Naive thymus-derived CD4-positive, alpha-beta T cell (primary cell): ENCODE measurements at places on chromosomes 11 and 22. TPM values are rescaled to one million over a fixed set of nuclear protein-coding genes. Genes with fewer than 3 reads are reported as not detected.

The BAIAP2L2 gene
- 3.9 TPM for total RNA-seq

- no peak for DNase-seq
- no peak overlapping the region for H3K4me3 ChIP-seq
- no peaks in the 10 kb centered on the region for H3K36me3 ChIP-seq
- no peak overlapping the region for H3K27ac ChIP-seq
- no peaks in the 10 kb centered on the region for H3K4me1 ChIP-seq
Observed at GRCh38 chr22:44276706-44277356, 35.9 kb downstream of the SHISAL1 start.

The KRTAP5-2 gene
- total RNA-seq, result not detected in 2 replicates

The MAML2 gene
- total RNA-seq, result 15.6 TPM in 2 replicates

The C22orf31 gene
- total RNA-seq, result not detected

DNA sequence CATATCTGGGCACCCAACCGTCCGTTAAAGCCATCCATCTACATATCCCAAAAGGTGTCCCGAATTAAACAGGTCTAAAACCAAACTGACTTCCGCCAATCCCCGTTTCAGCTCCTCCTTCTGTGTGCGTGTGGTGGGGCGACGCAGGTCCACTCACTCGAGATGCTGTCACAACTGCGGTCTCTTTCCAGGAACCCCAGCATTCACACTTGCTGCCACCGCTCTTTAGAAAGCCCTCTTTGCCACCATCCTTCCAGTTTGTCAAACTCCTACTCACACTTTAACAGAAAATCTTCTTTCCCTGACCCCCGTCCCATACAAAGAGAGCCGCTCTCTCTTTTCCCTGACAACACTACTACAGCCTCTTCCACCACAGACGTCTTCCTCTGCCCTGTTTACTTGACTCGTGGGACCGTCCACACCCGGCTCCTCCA is 467 bp downstream of the ESS2 start:
- H3K4me1 ChIP-seq, result no peaks in the 10 kb centered on the region
- DNase-seq, result peak; percentile 8

- H3K4me1 ChIP-seq, result peaks cover 39% of the 10 kb centered on the region
- peaks cover 37% of the 10 kb centered on the region for H3K36me3 ChIP-seq
- peak within 1 kb of the TSS; percentile 88 for H3K27ac ChIP-seq
- DNase-seq, result peak; percentile 90
- no peaks in the 10 kb centered on the region for H3K27me3 ChIP-seq
- H3K4me3 ChIP-seq, result peak within 1 kb of the TSS; percentile 98
Observed at GRCh38 chr11:65857853-65858680, at the start of gene CFL1. Gene CFL1 (minus strand): TSS chr11:65858180. CDS start chr11:65858099, 81 bp downstream.

GRCh38 chr11:118443590-118444218 is 7.4 kb downstream of the KMT2A start:
- no peak overlapping the region for H3K27ac ChIP-seq
- no peaks in the 10 kb centered on the region for H3K27me3 ChIP-seq
- no peaks in the 10 kb centered on the region for H3K36me3 ChIP-seq
- peaks cover 77% of the 10 kb centered on the region for H3K4me1 ChIP-seq

DNA sequence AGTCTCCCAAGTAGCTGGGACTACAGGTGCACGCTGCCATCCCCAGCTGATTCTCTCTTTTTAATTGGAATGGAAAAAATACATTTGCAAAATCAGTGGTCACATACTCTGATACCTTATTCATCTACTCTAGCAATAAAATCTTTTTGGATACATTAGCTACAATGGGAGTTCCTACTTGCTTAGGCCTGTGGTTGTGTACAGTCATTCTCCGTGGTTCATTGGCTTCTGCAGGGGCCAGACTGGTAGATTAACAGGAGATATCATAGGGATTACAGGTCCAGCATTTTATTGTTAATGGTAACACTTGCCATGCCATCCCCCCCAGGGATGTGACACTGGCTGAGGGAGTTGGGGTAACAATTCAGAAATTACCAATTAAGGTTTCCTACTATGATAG is 140.0 kb downstream of the ADAMTS15 start:
- no peak for DNase-seq
- H3K27me3 ChIP-seq, result no peaks in the 10 kb centered on the region
- no peaks in the 10 kb centered on the region for H3K4me1 ChIP-seq
- H3K27ac ChIP-seq, result no peak overlapping the region

The ACAD8 gene
- 18.5 TPM for total RNA-seq

- no peaks in the 10 kb centered on the region for H3K36me3 ChIP-seq
- H3K27me3 ChIP-seq, result no peaks in the 10 kb centered on the region
- no peak overlapping the region for H3K4me3 ChIP-seq
- no peak overlapping the region for H3K27ac ChIP-seq
- no peak for DNase-seq
- no peaks in the 10 kb centered on the region for H3K4me1 ChIP-seq
Observed at GRCh38 chr11:116513894-116514293, 258.9 kb downstream of the BUD13 start.

DNA sequence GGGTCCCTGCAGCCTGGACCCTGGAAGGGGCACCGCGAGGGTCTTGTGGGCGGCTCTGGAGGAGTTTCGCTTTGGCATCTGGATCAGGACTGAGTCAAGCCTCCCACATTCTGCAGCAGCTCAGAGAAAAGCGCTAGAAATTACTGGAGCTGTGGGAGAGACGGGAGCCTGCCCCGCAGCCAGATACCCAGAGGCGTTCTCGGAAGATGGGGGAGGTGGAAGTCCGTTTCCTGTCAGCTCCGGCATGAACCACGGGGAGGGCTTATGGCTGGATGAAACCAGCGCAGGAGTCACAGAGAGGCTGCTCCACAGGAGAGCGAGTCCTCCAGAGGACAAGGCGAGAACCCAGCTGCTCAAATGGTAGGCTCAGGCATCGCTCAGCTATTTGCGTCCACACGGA is 379.3 kb downstream of the OPCML start:
- no peaks in the 10 kb centered on the region for H3K36me3 ChIP-seq
- no peak overlapping the region for H3K27ac ChIP-seq
- H3K27me3 ChIP-seq, result no peaks in the 10 kb centered on the region
- H3K4me1 ChIP-seq, result no peaks in the 10 kb centered on the region

The PRR33 gene
- total RNA-seq, result not detected

The PDHX gene
- 54.1 TPM for total RNA-seq

DNA sequence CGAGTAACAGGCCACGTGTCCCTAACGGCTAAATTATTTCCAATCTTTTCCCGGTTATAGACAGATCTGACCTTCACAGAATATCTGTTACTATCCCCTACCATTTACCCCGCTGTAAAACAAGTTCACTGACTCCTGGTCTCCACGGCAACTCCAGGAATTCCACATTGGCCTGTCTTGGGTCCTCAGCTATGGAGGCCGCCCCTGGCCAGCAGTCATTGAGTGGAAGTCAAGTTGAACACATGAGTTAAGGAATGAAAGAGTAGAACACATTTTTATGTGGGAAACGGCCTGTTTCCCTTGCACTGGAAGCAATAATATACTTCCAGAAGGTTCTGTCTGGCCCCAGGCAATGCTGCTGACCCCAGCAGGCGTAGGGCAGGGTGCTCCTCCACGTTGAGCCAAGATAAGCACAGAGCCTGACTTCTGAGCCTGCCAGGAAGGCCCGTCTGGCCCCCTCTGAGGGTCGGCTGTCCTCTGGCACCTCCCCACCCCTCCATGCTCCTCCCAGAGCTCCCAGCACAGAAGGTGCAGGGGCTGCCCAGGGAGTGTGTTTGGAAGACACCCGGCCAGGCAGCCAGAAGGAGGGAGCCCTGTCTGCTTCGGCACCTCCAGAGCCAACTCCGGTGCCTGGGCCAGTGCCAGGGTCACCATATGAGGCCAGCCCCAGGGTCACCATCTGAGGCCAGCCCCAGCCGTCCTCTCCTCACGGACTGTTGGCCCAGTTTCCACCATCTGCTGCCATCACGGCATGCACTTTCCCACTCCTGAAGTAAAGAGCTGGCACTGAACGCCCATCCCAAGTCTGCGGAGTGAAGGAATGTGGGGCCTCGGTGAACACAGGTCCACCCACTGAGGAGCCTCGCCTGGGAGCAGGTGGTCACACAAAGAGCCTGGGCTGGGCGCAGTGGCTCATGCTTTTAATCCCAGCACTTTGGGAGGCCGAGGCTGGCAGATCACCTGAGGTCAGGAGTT is 813.2 kb downstream of the BRD1 start:
- H3K36me3 ChIP-seq, result no peaks in the 10 kb centered on the region
- no peak overlapping the region for H3K4me3 ChIP-seq
- H3K4me1 ChIP-seq, result no peaks in the 10 kb centered on the region
- no peak overlapping the region for H3K27ac ChIP-seq
- DNase-seq, result no peak
- H3K27me3 ChIP-seq, result no peaks in the 10 kb centered on the region

- no peak for DNase-seq
- H3K4me3 ChIP-seq, result no peak overlapping the region
- no peaks in the 10 kb centered on the region for H3K4me1 ChIP-seq
- H3K27me3 ChIP-seq, result no peaks in the 10 kb centered on the region
- H3K36me3 ChIP-seq, result no peaks in the 10 kb centered on the region
- H3K27ac ChIP-seq, result no peak overlapping the region
Observed at GRCh38 chr11:105553025-105553424, 56.8 kb upstream of the GRIA4 start.

GRCh38 chr11:36453678-36454077 is 56.4 kb downstream of the TRAF6 start:
- DNase-seq, result no peak
- no peak overlapping the region for H3K27ac ChIP-seq
- H3K36me3 ChIP-seq, result peaks cover 9% of the 10 kb centered on the region
- no peak overlapping the region for H3K4me3 ChIP-seq
- H3K27me3 ChIP-seq, result no peaks in the 10 kb centered on the region
- peaks cover 41% of the 10 kb centered on the region for H3K4me1 ChIP-seq

DNA sequence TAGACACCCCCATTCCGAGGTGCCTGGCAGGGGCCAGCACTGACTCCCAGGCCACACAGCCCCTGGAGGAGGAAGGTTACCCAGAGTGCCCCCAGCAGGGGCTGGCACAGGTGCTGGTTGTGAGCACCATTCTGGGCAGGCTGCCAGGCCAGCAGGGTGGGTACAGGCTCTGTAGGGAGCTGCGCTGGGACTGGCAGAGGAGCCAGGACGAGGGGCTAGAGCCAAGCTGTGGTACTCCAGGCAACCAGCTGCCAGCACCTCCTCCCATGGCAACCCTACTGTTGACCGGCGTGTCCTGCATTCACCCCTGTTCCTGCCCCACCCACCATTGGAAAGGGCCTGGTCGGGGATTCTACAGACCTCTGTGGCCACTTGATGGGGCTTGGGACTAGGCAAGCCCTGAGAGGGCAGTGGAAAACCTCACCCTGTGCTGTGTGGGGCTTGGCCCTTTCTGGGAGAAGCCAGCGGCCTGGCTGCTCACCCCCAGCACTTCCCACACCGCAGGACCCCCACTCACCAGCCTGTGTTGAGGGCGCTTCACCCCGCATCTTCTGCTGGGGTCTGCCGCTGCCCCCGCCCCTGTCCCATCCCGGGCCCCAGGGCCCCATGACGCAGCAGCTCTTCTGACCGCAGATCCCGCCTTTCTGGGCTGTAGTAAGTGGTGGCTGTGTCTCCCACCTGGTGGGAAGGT is 1.9 kb downstream of the CLDN5 start:
- H3K36me3 ChIP-seq, result no peaks in the 10 kb centered on the region
- no peak overlapping the region for H3K4me3 ChIP-seq
- H3K4me1 ChIP-seq, result no peaks in the 10 kb centered on the region
- no peak overlapping the region for H3K27ac ChIP-seq
- no peaks in the 10 kb centered on the region for H3K27me3 ChIP-seq

The LARGE1 gene
- total RNA-seq, result 4.8 TPM

DNA sequence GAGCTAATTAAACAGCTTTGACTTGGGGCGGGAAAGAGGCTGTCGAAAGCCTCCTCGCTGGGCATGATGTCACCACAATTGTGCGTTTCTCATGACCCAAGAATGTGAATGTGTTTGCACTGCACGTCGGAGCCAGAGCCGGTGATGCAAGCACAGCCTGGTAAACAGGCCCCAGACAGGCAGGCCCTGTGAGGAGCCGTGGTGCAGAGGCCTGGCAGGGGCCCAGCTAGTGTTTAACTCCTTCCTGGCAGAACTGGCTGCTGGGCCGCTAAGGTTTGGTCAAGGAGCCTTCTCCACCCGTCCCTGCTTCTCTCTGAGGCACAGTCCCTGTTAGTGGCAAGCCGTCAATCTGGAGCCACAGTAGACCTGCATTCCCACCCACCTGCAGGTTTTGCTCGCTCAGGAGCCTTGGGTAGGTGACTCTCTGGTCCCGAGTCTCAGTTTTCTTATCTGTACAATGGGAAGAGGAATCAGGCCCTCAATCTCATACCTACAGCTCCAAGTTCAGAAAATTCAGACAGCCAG is 25.4 kb upstream of the SMTN start:
- DNase-seq, result no peak
- H3K27me3 ChIP-seq, result no peaks in the 10 kb centered on the region
- no peaks in the 10 kb centered on the region for H3K36me3 ChIP-seq
- H3K27ac ChIP-seq, result no peak overlapping the region
- no peaks in the 10 kb centered on the region for H3K4me1 ChIP-seq

DNA sequence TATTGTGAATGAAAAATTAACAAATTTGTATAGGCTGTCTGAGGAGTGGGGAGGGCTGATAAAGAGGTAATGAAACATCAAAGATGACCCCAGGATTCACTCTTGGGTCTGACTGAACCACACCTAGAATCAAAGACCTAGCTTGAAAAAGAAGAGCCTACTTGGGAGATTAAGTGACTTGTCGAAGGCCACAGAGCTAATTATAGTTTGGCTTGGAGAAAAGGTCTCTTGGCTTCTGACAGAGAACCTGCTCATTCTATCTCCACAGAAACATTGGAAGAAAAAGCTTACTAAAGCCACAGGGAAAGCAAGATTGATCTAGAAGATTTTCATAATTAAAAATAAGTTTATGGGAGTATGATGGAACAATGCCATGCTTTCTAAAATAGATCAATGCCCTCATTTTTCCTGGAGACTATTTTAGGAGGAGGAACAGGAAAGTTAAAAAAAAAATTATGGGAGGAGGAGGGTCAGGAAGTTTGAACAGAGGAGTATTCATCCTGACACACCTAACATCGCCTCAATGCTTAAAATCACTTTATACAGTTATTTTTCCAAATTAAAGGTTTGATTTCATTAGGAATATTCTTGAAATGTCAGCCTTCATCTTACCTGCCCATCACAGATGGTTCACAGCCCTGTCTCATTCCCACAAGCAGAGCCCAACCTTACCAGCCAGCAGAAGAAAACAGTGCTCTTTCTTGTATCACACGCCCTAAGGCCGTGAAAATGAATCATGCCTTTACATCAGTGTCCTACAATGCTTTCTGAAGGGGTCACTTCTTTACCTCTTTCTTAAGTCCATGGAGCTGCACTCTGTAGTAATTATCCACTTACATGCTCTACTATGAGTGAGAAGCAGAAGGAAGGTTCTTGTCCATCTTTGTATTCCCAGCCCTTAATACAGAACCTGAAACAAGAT is 231.1 kb upstream of the MPPED2 start:
- no peaks in the 10 kb centered on the region for H3K36me3 ChIP-seq
- H3K27ac ChIP-seq, result no peak overlapping the region
- no peak overlapping the region for H3K4me3 ChIP-seq
- H3K4me1 ChIP-seq, result no peaks in the 10 kb centered on the region
- no peaks in the 10 kb centered on the region for H3K27me3 ChIP-seq

The POU2AF1 gene
- 1.4 TPM for total RNA-seq

GRCh38 chr11:125995313-125995712 is 49.5 kb downstream of the VSIG10L2 start:
- no peak overlapping the region for H3K4me3 ChIP-seq
- no peak overlapping the region for H3K27ac ChIP-seq
- H3K36me3 ChIP-seq, result no peaks in the 10 kb centered on the region
- H3K4me1 ChIP-seq, result no peaks in the 10 kb centered on the region

The RFPL1 gene
- total RNA-seq, result 0.15 TPM in 1 of 2 replicates, not detected in the other

GRCh38 chr22:23685205-23685784 is 5.5 kb upstream of the RGL4 start:
- no peak overlapping the region for H3K27ac ChIP-seq
- no peaks in the 10 kb centered on the region for H3K27me3 ChIP-seq
- H3K4me1 ChIP-seq, result no peaks in the 10 kb centered on the region

The MRGPRX3 gene
- not detected for total RNA-seq

The CAVIN3 gene
- not detected for total RNA-seq

GRCh38 chr22:49936018-49936972 is 17.9 kb downstream of the CRELD2 start:
- H3K36me3 ChIP-seq, result no peaks in the 10 kb centered on the region
- DNase-seq, result peak; percentile 91
- H3K4me1 ChIP-seq, result peaks cover 18% of the 10 kb centered on the region
- H3K27me3 ChIP-seq, result no peaks in the 10 kb centered on the region
- H3K4me3 ChIP-seq, result peak overlapping the region; percentile 41
